Smooth muscle cell of trachea (primary cell): ENCODE measurements at places on chromosomes 11 and 22. TPM values are rescaled to one million over a fixed set of nuclear protein-coding genes. Genes with fewer than 3 reads are reported as not detected.

Gene AGBL2
- total RNA-seq: 1.0 and 2.8 TPM in 2 replicates

Gene FGF19
- not detected in 2 replicates for total RNA-seq

Gene SCGB2A2
- total RNA-seq: not detected in 2 replicates

Gene OR6T1
- not detected in 2 replicates for total RNA-seq

Gene DNAJB7
- total RNA-seq: not detected in 2 replicates

Gene OR4S2
- total RNA-seq: not detected in 2 replicates

Gene CASP1
- total RNA-seq: 26.6 and 40.7 TPM in 2 replicates

Gene BDNF
- total RNA-seq: 5.2 and 10.6 TPM in 2 replicates

Gene OR51B5
- 0.29 TPM in 1 of 2 replicates, not detected in the other for total RNA-seq

Gene SPDYC
- not detected in 2 replicates for total RNA-seq
